ENCODE measurements at places on chromosomes 12 and 14. TPM values are rescaled to one million over a fixed set of nuclear protein-coding genes. Genes with fewer than 3 reads are reported as not detected.

HRK gene
- total RNA-seq = not detected

NRIP2 gene
- total RNA-seq = 1.0 TPM

ALKBH2 gene
- total RNA-seq = 18.0 TPM

KLRF2 gene
- not detected for total RNA-seq

PKP2 gene
- 0.64 TPM for total RNA-seq

EIF2S3B gene
- 1.3 TPM for total RNA-seq

RPGRIP1 gene
- under 0.01 TPM for total RNA-seq

MANSC1 gene
- total RNA-seq = 5.5 TPM

SERPINA10 gene
- not detected for total RNA-seq

RPL10L gene
- total RNA-seq = not detected

AHNAK2 gene
- total RNA-seq = 7.6 TPM

ALX1 gene
- 0.26 TPM for total RNA-seq

PRKD1 gene
- 9.1 TPM for total RNA-seq

FOXN4 gene
- not detected for total RNA-seq

BMP4 gene
- total RNA-seq = 14.6 TPM

BCL7A gene
- 3.4 TPM for total RNA-seq

RTRAF gene
- total RNA-seq = 108 TPM

NTS gene
- total RNA-seq = not detected

GPR137C gene
- total RNA-seq = 1.7 TPM

FICD gene
- total RNA-seq = 5.7 TPM

MLF2 gene
- total RNA-seq = 196 TPM

STAT2 gene
- total RNA-seq = 90.0 TPM

IKZF4 gene
- total RNA-seq = 2.6 TPM

GLS2 gene
- total RNA-seq = not detected

NDUFA12 gene
- 156 TPM for total RNA-seq

SERPINA4 gene
- total RNA-seq = not detected

SLC25A29 gene
- 16.5 TPM for total RNA-seq

GSG1 gene
- total RNA-seq = not detected

SPIC gene
- not detected for total RNA-seq

VRTN gene
- not detected for total RNA-seq

TAS2R7 gene
- total RNA-seq = not detected

SLC35F4 gene
- not detected for total RNA-seq

KIF5A gene
- total RNA-seq = 0.91 TPM

DBX2 gene
- total RNA-seq = not detected

KLRG1 gene
- 1.4 TPM for total RNA-seq

RTN1 gene
- 2.6 TPM for total RNA-seq

CCNB1IP1 gene
- total RNA-seq = 116 TPM

HOXC11 gene
- total RNA-seq = not detected

POTEM gene
- not detected for total RNA-seq

GPRC5A gene
- 35.4 TPM for total RNA-seq

SPRYD3 gene
- total RNA-seq = 25.7 TPM

PTPRO gene
- total RNA-seq = 0.39 TPM

TMEM179 gene
- not detected for total RNA-seq

PCK2 gene
- total RNA-seq = 71.2 TPM

CELA1 gene
- total RNA-seq = not detected

SIX4 gene
- 17.6 TPM for total RNA-seq

NOS1 gene
- total RNA-seq = not detected

CNTN1 gene
- total RNA-seq = 1.7 TPM

SSPN gene
- 13.3 TPM for total RNA-seq

ARL1 gene
- 49.5 TPM for total RNA-seq

TMEM30B gene
- 0.16 TPM for total RNA-seq

P2RX4 gene
- total RNA-seq = 39.0 TPM

NYNRIN gene
- total RNA-seq = 33.2 TPM

CLEC4E gene
- not detected for total RNA-seq

HIGD1C gene
- not detected for total RNA-seq

GPRC5D gene
- not detected for total RNA-seq

SLCO1C1 gene
- not detected for total RNA-seq

Data from epithelial cell of alveolus of lung (primary cell).